ENCODE measurements at places on chromosomes 2 and 18.

DNA sequence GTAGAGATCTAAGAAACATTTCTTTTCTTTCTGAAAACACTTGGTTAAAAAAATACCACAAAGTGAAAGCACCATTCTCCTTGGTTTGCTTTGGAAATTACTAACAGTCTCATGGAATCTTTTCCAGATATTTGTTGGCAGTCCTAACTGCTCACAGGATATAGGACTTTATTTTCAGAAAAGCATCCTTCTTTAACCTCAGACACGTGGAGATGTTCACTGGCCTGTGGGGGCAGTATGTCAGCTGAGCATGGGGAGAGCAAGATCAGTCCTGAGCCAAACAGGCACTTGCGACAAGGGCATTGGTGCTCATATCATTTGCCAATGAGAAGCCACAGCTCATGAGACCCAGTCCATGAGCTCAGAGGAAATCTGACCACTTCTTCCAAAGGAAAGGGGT, 371.9 kb downstream of the NBAS start:
- DNase-seq, result no peak

DNA sequence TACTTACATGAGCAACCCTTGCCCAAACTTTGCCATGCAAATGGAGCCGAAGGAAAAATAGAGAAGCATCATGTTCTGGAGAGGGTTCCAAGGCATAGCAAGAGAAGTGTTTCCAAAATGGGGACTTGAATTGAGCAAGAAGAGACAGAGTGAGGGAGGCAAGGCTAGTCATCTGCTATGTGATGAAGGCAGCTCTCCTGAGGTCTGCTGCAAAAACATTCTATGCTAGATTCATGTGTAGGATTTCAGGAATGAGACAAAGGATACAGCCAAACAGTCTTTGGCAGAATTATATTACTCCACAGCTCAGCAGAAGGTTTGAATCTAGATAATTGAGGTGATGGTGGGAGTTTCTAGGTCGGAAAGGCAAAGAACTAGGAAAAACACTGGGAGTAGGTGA, 24.1 kb upstream of the MRPL19 start:
- no peak for DNase-seq

DNA sequence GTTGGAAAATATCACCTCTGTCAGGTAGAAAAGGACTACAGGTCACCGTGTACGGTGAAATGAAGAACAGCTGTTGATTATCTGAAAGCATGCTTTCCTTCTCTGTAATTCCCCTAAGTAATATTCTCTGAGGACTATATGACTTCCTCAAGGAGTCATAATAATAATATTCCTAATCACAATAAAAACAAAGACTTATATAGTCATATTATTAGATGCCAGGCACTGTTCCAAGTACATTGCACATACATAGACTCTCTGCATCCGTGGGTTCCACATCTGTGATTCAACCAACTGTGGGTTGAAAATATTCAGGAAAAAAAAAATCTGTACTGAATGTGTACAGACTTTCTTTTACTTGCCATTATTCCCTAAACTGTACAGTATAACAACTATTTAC, 512.4 kb upstream of the ID2 start:
- DNase-seq, result no peak

DNA sequence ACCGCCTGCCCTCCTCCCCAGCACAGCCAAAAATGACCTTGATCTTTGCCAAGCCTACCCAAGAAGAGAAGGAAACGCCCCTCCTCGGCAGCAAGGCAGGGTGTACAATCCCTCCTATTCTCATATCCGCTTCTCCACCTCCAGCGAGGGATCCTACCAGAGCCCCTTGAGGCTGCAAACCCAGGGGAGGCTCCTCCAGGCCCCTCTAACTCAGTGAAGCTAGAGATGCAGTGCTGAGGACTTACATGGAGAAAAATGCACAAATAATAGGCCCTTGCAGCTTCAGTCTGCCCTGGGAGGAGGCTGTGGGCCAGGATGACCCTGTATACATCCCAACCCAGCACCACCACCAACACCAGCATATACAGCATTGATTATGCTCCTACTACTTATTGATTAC, 46.9 kb upstream of the POMC start:
- DNase-seq, result no peak

DNA sequence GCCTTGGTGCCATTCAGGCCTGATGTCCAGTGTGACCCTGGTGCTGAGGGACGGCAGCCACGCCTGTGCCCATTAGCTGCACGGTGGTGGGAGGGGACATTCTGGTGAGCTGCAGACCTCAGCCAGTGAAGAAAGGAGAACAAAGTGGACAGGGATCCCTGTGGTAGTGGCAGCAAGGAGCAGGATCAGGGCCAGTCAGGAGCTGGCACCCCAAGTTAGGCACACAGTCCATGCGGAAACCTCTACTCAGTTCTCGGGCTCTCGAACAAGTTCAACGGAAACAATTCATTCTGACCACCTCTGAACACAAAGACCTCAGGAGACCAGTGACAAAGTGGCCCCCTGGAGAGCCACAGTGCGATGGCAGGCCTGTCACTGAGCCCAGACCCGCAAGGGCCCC, 30.1 kb downstream of the COA5 start:
- DNase-seq, result no peak

DNA sequence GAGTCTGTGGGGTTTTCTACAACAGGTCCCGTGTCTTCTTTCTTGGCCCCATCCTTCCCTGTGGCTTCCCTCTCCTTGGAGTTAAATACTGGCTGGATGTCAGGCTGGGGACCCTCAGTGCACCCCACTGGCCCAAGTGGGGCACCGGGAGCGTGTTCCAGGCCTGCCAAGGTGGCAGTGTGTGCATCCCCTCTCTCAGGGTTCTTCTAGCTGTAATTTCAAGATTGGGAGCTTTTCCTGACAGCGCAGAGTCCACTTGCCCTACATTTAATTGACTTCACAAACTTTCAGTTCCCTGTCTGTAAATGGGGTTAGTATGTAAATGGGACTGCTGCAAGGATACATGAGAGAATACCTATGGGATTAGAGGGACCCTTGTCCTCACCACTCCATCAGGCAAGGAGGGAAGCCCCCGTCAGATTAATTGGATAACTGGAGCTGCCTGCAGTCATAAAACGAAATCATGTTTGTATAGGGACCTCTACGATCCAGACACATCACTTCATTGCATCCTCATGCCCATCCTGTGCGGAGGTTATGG, 66.6 kb downstream of the IL1R2 start:
- no peak for DNase-seq

DNA sequence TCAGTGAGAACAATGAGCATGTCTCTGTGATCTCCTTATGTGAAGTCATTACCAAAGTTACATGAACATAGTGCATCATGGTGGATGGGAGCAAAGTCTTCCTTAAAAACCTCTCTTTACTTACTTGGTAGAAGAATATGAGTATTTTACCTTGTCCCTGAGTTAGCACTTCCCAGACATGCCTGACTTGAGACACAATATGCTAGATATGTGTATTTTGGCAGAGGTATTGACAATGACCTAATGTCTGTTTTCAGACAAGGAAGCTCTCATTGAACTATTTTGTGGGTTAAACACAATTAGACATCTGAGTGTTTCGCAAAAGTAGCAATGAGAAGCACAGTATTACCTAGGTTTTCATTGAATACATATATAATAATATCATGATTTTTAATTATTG, 99.1 kb upstream of the MC4R start:
- DNase-seq, result no peak

DNA sequence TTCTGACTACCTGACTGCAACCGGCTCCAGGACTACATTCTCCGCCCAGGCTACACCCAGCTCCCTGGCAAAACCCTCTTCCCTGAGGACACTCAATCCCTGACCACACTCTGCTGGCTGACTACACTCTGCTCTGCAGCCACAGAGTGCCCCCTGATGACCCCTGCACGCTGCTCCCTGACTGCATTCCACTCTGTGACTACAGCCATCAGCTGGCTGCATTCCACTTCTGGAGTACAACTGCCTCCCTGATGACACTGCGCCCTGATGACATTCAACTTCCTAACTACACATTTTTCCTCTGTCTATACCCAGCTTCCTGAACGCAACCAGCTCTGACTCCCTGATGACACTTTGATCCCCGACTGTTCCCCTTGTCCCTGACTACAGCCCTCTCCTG, 71.3 kb upstream of the NRXN1 start:
- DNase-seq, result no peak
